ENCODE measurements at places on chromosomes 12 and 14.

DNA sequence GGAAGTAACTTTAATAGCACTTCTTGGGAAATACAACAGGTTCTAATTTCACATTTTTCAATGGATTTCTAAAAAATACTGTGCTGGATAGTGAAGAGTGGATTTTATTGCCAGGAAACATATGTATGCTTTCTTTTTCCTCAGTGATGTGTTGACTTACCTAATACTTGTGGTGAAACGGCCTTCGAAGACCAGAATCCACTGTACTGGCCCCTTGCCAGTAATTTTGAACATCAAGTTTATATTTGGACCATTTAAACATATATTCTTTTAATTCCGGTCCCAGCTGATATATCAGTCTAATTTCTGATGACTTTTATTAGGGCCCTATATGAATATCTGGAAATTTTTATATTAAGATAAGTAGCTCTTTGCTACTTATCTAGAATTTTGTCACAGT, 1.8 kb downstream of the MSRB3 start:
- no peak for DNase-seq

DNA sequence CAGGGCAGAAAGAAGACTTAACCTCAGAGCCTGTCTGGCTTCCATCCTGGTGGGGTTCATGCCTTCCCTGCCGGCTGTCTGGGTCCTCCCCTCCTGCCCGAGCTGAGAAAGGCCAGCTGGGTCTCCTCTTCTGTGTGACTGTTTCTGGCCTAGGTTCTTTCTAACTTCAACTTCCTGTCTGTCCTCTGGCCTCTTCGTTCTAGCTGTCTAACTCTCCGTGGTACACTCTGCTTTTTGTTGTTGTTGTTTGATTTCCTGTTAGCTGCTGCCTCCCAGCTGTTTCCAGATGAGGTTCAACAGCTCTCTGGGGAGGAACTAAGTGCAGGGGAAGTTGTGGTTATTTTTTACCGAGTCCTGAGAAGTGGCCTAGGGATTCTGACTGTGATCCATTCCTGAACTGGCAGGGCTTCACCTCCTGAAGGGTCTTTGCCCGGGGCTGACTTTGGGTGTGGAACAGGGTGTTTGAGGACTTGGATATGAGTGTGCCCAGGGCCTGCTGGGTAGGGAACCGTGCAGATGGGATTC, 3.2 kb downstream of the MLXIP start:
- DNase-seq = peak; percentile 45

DNA sequence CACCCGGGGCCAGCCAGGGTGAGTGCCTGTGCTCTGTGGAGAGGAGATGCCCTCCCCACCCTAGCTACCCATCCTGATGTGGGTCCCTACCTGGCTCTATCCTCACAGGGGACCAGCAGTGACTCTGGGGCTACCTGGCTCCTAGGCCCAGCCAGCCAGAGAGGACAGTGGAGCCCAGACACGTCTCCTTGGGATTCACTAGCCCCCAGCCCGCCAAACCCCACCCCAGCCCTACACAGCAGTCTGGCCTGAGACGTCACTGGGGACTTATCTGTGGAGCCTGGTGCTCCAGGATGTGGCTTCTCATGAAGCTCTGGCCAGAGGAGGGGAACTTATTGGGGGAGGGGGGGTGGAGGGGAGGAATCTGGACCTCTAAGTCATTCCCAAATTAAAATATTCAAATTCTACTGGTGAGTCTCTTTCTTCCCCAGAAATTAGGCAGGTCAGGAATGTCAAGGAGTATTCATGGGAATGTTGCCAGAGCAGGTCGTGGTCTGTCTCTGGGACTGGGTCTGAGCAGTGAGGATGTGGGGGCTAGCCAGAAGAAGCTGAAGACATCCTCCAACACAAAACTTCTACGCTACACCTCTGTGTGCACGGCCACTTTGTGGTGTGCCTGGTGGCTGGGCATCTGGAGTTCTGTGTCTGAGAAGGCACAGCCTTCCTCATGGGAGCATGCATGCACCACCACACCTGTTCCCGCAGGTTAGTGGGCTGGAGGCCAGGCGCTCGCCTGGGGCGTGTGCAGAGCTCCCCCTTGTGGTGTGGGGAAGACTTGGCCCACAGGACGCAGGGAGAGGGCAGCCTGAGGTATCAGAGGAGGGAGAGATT, 2.7 kb downstream of the CMTM5 start:
- no peak for DNase-seq

DNA sequence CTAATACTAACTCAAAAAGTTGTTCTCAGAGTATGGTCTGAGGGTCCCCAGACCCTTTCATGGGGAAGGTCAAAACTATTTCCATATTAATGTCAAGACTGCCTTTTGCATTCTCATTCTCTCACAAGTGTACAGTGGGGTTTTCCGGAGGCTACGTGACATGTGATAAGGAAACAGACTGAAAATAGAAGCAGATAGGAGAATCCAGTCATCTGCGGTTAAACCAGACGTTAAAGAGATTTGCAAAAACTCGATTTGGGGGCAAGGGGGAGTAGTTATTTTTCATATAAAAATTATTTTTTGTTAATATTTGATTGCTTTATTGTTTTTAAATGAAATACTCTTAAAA, 1.0 kb upstream of the NAP1L1 start:
- DNase-seq = no peak

DNA sequence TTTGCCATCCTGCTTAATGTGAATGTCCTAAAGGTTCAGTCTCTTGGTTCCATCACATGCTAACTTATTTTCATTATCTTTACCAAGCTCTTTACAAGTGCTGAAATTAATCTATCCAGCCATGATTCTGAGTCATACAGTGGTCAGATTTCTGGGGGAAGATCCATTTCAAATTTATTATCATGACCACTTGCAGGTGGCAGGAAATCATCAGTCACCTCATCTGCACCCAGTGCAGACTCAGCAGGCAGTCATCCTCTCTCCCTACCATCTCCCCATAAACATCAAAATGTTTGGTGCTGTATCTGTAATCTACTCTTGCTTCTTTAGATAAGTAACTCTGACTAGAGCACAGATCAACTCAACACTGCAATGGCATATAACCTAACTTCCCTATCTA, 23.5 kb downstream of the ATG14 start:
- no peak for DNase-seq

- no peak for DNase-seq
Measured at GRCh38 chr12:90970471-90970870, 15.5 kb upstream of the CCER1 start.

DNA sequence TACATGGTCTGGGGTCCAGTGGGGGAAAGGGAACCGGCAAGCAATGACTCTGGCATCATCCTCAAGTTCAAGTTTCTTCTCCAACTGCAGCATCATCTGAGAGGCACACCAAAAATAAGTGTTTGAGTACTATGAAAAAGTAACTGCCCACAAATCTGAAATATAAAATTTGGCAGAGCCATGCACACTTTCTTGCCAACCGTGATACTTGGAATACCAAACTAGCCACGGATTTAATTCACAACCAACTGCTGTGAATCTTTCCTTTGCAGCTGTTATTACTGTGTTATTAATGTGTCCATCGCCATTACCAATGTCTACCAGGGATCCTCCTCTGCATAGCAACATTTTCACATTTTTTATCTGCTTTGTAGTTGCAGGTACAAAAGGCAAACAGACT, 74.6 kb downstream of the GXYLT1 start:
- DNase-seq = no peak

DNA sequence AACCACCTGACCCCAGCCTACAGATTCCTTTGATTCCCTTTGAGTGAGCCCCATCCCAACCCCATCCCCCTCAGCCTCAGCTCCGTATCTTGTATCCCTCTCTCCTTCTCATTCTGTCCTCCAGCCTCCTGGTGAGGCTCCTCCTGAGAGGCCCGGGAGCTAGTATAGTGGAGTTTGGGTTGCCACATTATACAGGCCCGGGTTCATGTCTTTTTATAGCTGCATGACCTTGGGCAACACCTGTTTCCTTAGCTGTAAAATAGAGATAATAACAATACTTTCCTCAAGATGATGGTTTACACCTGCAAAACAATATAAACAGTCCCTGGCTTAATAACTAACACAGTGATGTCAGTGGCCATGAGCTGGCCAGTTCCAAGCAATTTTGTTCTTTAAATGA, 89.8 kb downstream of the STAB2 start:
- no peak for DNase-seq

DNA sequence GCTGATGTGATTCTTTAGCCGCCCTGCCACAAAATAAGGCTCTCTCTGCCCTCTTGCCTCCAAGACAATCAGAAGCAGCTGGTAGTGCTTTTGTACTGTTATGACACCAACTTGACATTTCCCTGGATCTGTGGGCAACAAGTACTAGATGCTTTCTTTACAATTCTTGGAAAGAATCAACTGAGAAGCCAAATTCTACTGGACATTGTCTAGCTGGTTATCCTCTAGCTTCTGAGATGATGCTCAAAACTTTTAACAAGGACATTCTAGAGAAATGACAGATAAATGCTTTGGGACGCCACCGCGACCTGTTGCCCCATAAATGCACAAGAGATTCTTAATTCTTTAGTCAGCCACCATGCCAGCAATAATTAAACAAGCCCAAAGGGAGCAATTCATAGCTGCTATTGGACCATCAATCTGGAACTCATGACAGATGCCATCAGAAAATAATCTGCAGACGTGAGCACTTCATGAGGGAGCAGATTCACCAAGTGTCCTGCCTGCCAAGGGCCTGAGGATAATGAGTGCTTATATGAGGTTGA, 22.8 kb downstream of the FMNL3 start:
- DNase-seq = no peak

DNA sequence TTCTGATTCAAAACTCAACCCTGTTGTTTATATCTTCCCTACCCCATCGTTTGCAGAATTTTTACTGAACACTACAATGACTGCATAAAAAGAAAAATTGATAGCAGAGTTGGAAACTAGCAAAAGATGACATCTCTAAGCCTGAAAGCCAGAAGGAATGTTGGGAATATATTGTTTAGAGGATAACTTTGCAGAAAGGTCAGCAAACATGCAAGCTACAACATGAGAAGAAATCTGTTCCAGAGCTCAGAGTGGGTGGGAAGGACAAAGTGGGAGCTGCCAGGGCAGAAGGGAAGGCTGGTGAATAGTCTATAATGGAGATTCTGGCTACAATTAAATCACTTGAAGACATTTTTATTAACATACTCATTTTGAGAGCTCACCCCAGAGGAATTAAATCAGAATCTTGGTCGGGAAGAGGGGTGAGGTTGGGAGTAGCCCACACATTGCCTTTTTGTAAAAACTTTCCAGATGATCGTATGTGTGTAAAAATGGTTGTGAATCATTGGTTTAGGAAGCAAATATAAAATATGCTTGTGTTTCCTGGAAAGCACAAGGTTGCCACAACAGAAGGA, 574.8 kb downstream of the FLRT2 start:
- no peak for DNase-seq

GRCh38 chr12:5197131-5197530, 153.5 kb downstream of the KCNA5 start:
- no peak for DNase-seq

DNA sequence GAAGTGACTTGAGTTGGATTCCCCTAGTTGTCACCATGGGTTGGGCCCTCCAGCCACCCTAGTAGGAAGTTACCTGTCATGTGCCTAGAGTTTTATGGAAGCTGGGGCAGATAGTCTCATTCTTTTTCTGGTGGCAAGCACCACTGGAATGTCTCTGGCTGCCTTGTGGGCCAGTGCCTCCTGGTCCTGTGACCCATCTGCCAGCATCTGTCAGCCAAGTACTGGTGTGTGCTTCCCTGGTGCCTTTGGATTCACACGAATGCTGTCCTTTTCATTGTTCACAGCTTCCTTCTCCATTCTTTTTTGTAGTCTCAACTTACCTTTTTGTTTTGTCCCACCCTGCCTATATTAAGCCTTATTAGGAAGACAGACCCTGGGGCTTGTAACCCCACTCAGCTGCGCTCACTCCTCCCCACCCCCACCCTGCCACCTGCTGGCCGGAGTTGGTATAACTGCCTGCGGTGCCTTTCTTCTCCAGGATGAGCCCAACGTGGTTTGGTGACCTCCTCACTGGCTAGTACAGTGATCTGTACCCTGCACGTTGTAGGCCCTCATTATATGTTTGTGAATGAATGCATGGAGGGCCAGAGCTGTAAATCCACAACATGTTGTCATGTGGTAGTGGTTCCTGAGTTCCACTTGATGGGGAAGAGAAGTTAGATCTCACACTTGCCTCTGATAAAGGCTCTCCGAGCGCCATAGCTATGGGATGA, 125.7 kb downstream of the TSPAN9 start:
- no peak for DNase-seq

- no peak for DNase-seq
Measured at GRCh38 chr14:63644741-63645140, 3.1 kb upstream of the WDR89 start.

- no peak for DNase-seq
Measured at GRCh38 chr12:52006726-52007157, at the start of gene TAMALIN. Gene TAMALIN, plus strand, starts transcription at chr12:52006946. Its CDS starts 74 bp downstream, at chr12:52007020.

DNA sequence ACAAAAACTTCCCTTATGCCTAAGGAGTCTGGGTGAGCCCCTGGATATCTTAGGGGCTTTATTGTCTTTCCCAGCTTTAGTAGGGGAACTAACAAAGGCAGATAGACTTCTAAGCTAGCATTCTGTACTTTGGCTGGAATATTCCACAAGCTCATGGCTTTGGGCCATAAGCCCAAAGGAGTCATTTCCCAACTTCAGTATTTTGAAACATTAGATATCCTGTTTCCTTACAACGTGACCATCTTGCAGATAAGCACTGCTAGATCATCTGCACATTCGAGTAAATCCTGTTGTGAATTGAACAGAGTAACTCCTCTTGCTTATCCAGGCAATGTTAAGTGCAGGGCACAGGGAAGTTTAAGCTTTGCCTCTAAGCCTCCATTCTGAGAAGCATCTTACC, 70.6 kb upstream of the ACTN1 start:
- no peak for DNase-seq

DNA sequence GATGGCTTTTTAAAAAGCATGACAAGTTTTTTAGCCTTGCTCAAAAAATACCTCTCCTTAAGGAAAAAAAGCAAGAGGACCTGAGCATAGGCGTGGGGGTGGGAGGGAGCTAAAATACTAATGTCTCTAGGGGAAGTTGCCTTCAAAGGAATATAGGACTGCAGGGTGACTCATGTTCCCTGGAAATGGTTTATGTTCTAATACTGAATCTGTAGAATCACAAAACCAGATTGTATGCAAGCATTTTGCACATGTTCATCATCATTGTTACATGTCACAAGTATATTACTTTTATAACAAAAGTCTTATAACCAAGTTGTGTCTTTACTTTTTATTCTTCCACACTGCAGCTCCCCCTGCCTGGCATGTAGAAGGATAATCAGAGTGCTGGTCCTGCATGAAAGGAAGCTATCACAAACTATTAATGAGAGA, 36.6 kb downstream of the GPR135 start:
- DNase-seq = no peak

DNA sequence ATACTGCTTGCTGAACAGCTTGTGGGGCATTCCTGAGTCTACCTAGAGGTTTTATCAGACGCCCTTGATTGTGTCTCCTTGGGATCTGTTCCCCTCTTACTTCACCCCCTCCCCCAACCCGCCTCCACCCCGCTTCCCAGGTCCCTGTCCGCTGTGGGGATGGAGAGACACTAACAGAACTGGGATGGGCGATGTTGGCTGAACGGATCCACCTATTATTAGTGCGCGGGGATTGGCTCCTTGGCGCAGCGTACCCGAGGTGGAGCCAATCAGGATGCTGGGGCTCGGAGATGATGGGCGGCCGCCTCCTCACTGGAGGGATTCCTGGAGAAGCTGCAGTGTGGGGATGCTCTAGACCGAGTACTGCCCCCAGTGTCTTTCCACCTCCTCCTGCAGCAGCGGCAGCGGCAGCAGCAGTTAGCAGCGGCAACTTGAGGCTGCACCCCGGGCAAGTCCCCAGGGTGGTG, at the start of gene SYT1:
Gene SYT1 (plus strand): TSS at position 372 of the 467 bp plus-strand sequence.
- DNase-seq = no peak
